Right forelimb (tissue), 1 donor: ENCODE measurements at places on chromosomes 12 and 14.

DNA sequence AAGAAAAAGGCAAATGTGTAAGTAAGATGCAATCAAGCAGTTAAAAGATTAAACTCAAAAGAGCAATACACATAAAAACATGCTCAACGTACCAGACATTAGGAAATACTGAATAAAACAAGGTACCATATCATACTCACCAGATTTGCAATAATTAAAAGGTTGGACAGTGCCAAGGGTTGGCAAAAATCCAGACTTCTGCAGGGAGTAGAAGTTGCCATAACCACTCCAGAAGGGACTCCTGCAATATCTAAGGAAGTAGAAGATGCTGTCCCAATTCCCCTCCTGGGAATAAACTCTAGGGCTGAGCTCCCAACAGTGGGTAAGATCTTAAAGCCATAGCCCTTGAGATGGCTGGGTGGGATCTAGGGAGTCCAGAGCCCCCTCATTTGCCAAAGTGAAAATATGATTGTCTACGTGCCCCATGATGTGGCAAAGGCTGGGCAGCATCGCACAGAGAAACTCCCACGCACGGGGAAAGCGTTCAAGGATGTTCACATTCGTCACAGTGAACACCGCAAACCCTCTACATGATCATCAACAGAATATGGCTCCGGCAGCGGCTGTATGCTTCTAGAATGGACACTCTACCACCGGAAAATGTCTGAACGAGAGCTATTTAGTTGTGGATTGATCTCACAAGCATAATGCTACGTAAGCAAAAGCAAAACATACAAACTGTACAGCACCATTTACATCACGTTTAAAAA, 12.3 kb downstream of the KCTD10 start:
- no peak for DNase-seq

DNA sequence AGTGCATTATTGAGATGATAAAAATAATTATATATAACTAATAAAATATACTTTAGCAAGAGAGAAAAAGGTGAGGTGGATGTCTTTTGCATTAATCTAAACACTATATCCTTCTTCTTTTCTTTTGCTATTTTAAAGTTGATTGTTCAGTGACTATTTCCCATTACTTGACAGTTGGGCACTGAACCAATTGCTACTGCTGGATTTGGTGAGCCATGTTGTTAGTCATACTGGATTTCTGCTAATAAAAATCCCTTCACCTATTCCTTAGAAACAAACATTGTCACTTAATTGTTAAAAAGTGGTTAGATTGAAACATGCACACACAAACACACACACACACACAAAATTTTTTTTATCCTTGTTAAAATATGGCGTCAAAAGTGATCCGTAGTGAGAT, 251.6 kb upstream of the ALG10 start:
- DNase-seq: no peak

DNA sequence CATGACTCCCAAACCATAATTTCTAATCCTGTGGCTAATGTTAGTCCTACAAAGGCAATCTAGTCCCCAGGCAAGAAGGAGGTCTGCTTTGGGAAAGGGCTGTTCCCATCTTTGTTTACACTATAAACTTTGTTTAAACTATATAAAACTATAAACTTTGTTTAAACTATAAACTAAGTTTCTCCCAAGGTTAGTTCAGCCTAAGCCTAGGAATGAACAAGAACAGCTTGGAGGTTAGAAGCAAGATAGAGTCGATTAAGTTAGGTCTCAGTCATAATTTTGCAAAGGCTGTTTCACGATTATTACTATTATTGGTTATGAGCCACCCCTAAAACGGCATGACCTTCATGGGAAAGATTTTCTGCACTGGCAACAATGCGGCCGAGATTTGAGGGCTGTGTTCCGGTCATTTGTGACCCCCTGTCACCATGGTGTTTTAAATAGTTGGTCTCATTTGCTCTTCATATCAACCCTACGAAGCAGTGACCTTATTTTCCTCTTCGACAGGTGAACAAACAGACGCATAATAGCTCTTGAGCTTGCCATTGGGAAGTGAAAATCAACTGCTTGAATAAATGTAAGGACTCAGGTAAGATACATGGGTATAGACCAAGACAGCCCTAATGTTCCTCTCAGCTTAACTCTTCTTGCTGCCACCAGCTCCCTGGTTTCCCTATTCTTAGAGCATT, 322.6 kb upstream of the TMEM132C start:
- no peak for DNase-seq

DNA sequence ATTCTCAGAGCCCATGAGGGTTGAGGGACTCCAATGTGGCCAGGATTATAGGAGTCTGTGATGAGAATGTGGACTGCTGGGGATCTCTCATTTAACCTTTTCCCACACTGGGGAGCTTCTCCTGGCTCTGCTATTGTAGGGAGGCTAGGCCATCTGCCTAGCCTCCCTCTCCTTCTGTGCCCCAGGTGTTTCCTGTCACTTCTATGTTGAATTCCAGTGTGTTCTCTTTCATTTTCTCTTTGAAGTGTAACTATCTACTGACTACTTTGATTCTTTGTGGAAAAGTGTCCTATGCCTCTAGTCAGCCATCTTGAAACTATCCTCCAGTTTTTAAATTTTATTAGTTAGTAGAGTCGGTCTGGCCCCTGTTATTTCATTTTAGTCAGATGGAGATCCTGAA, 53.4 kb upstream of the ABCD2 start:
- DNase-seq: no peak

DNA sequence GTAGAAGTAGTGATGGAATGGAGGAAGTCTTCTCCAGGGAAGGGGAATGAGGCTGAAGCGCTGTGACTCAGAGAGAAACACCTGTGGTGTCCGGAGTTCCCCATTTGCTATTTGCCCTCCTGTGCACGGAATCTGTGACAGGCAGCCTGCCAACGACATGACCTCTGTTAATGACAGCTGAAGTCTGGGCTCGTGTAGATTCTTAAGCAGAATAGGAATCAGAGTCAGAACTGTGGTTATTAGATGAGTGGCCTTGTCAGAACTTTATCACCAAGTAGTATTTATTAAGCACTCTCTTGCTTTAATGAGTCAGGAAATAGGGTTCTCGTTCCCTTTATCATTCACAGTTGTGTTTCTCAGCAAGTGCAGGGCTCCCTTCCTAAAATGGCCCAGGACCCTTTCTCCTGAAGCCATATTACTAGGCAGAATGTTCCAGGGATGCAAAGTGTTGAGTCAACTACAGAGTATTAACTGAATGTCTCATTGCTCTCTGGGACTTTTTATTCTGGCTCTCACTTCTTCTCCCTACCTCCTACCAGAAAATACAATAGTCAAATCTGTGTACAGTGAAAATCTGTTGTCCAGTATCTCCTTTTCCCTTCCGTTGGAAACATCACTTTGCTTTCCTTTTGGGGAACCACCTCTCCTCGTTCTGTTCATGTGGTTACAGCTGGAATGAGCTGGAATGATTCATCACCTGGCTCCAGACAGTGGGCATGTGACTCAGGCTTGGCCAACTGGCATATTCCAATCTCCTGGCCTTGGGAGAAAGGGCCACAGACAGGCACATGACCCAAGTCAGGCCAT, 77.8 kb upstream of the MAX start:
- no peak for DNase-seq
